Adipose tissue (tissue), 3 donors: ENCODE measurements at places on chromosomes 6 and 20. TPM values are rescaled to one million over a fixed set of nuclear protein-coding genes. Genes with fewer than 3 reads are reported as not detected.

The BPIFB4 gene
- 0.12 TPM for polyA plus RNA-seq

The ACSS2 gene
- polyA plus RNA-seq = 22.9 TPM

The RPS10 gene
- polyA plus RNA-seq = 2,913 TPM

The CCDC170 gene
- 0.22 TPM for polyA plus RNA-seq

The SYCP2 gene
- polyA plus RNA-seq = 1.2 TPM
